Cardiac muscle cell (in vitro differentiated cells and primary cell): ENCODE measurements at places on chromosomes 7 and 10. TPM values are rescaled to one million over a fixed set of nuclear protein-coding genes. Genes with fewer than 3 reads are reported as not detected.
A peak's percentile ranks its signal among the peaks of the same experiment; 100 is the strongest.

SPDYE8 gene
- not detected in 2 replicates for total RNA-seq

FBXO24 gene
- total RNA-seq: 0.78 and 1.9 TPM in 2 replicates

RPP30 gene
- total RNA-seq: 23.6 and 26.7 TPM in 2 replicates

SGCE gene
- total RNA-seq: 48.8 and 58.8 TPM in 2 replicates

EFCAB10 gene
- not detected in 2 replicates for total RNA-seq

IRF5 gene
- total RNA-seq: not detected in 2 replicates

CNPY1 gene
- 0.15 TPM in 1 of 2 replicates, not detected in the other for total RNA-seq

DNA sequence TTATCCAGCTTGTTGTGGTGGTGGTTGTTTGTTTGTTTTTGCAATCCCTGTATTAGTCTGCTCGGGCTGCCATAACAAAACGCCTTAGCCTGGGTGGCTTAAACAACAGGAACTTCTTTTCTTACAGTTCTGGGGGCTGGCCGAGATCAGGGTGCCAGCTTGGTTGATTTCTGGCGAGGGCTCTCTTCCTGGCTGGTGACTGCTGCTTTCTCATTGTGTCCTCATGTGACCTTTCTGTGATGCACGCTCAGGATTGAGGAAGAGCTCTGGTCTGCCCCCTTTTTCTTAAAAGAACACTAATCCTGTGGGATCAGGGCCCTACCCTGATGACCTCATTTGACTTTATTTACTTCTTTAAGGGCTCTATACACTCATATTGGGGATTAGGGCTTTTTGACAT is 107.1 kb upstream of the NRP1 start:
- H3K4me1 ChIP-seq: no peaks in the 10 kb centered on the region
- H3K4me3 ChIP-seq: no peak overlapping the region
- no peak overlapping the region for H3K27ac ChIP-seq
- H3K36me3 ChIP-seq: no peaks in the 10 kb centered on the region
- H3K27me3 ChIP-seq: no peaks in the 10 kb centered on the region
- peak; percentile 16 for DNase-seq

GRCh38 chr7:6340241-6340640 is 67.8 kb upstream of the CYTH3 start:
- no peaks in the 10 kb centered on the region for H3K36me3 ChIP-seq
- DNase-seq: no peak
- no peaks in the 10 kb centered on the region for H3K27me3 ChIP-seq

DNA sequence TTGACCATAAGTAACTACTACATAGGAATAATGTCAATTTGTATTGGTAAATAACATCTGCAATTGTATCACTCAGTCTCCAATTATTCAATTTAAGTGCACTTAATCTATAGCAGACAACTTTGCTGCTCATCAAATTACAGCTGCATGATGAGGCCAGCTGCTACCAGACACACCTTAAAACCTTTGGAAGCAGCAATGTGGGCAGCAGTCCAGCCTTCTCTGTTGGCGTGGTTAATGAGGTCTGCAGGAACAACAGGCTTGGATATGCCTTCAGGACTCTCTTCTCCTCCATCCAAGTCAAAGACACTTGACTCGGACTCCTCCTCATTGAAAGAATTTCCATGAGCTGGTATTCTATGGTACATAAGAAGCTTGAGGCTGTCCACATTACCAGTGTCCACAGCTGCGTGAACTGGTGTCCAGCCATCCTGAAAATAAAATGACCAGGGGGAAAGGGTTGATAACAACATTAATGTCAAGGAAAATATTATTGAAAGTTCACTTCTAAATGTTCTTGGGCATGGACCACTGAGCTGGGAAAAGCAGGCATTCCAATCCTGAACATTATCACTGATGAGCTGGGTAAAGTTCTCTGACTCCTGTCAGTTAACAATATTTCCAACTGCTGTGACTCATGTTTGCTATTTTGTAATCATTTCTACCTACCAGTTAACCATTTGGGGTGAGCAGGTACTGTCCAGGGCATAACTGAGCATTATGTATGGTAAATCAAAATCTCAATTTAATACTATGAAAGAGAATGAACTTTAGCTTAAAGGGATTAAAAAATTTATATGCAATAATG is 95.7 kb downstream of the CTTNBP2 start:
- DNase-seq: no peak
- H3K36me3 ChIP-seq: peaks cover 16% of the 10 kb centered on the region
- no peak overlapping the region for H3K27ac ChIP-seq

DNA sequence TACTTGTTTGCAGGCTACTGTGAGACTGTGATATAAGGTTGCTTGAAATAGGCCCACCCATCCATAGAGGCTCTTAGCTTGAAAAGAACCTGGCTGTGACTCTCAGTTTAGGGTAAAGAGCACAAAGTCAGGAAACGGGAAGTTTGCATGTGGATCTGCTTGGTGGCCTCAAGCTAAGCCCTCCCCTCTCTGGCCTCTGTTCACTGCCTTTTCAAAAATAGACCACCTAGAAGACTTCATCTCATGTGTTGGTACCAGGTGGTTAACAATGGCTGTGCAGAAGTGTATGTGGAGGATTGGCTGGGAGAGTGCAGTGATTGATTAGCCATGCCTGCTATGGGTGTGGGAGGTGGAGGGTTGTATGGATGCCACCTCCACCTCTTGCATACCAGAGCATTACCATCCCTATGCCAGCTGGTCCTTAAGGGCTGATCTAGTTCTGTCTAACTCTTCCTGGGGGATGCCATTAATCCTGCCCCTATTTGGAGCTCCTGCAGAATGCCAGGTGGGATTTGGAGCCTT is 122.0 kb downstream of the ZMIZ1 start:
- H3K27ac ChIP-seq: no peak overlapping the region
- no peak for DNase-seq
- peaks cover 3% of the 10 kb centered on the region for H3K36me3 ChIP-seq
- H3K4me1 ChIP-seq: peaks cover 51% of the 10 kb centered on the region
- H3K27me3 ChIP-seq: no peaks in the 10 kb centered on the region

DNA sequence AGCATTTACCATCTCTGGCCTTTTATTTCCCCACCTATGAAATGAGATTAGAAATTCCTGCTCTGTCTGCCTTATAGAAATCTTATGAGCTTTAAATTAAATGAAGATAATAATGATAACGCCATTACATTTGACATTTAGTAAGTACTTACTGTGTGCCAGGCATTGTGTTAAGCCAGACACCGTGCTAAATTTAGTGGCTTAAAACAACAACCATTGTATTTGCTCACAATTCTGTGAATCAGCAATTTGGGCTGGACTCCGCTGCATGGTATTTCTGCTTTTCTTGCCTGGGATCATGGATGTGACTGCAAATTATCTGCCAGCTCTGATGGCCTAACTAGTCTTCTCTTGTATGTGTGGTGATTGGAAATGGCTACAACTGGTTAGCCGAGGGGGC is 56.4 kb upstream of the CCDC6 start:
- no peaks in the 10 kb centered on the region for H3K4me1 ChIP-seq
- no peak overlapping the region for H3K4me3 ChIP-seq
- no peaks in the 10 kb centered on the region for H3K27me3 ChIP-seq
- H3K27ac ChIP-seq: no peak overlapping the region

DNA sequence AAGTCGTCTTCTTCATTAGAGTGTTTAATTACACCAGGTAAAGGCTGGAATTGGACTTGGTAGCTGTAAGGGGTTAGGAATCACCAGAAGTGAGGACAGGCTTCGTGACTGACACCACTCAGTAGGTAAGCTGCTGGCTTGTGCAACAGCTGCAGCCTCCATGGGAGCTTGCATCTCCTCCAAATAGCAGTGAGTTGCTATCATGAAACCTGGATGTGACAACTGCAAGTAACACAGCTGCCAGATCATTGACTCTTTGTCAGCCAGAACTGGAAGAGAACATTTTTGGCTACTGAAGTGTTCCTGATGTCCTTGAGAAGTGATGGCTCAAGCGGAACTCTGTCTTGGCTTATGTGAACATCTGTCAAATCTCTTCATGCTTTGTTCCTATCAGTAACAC is 64.1 kb upstream of the MSRB2 start:
- no peaks in the 10 kb centered on the region for H3K36me3 ChIP-seq
- no peaks in the 10 kb centered on the region for H3K4me1 ChIP-seq
- H3K4me3 ChIP-seq: no peak overlapping the region
- peak; percentile 27 for DNase-seq

DNA sequence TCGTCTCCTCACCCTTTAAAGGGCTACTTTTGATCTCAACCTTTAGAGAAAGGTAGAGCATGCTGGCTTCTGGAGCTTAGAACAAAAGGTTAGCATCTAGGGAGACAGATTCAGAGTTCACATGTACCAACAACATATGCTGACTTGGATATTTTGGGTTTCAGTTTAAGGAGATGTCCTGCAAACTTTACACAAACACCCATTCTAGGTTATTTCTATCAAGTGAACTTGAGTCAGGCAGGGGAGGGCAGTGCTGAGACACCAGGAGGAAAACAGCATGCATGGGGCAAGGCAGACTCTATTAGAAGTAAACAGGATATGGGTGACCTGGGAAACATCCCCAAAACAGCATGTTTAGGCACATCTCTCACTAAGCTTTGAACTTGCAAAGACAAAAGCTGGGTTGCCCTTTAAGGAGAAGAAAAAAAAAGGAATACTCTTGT is 43.8 kb downstream of the ARL4A start:
- no peaks in the 10 kb centered on the region for H3K4me1 ChIP-seq
- no peak for DNase-seq
- no peaks in the 10 kb centered on the region for H3K36me3 ChIP-seq
- H3K27me3 ChIP-seq: no peaks in the 10 kb centered on the region
- H3K27ac ChIP-seq: no peak overlapping the region
- H3K4me3 ChIP-seq: no peak overlapping the region

DNA sequence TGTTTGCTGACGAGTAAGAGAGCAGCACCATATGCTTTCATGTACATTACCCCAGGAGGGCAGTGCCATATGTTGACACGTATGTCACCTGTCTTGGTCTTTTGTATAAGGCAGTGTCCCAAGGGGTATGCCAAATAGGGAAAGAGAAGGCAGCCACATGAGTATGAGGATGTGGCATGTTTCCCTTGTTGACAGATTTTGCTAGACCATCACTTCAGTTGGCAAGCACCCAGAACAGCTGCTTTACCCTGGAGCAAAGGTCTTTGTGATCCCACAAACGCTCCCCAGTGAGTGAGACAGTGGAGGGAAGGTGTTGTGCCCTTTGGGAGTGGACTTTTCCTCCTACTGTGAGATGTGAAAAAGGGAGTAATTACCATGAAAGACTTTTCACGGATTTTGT is 350.1 kb downstream of the ETV1 start:
- no peaks in the 10 kb centered on the region for H3K4me1 ChIP-seq
- no peak for DNase-seq
- H3K36me3 ChIP-seq: no peaks in the 10 kb centered on the region
- H3K4me3 ChIP-seq: no peak overlapping the region

- no peaks in the 10 kb centered on the region for H3K4me1 ChIP-seq
- no peak for DNase-seq
- no peaks in the 10 kb centered on the region for H3K36me3 ChIP-seq
- no peak overlapping the region for H3K4me3 ChIP-seq
Measured at GRCh38 chr7:144032985-144033709, 15.6 kb upstream of the OR2A5 start.

- H3K36me3 ChIP-seq: peaks cover 3% of the 10 kb centered on the region
- no peak overlapping the region for H3K27ac ChIP-seq
- DNase-seq: no peak
- H3K27me3 ChIP-seq: no peaks in the 10 kb centered on the region
- no peak overlapping the region for H3K4me3 ChIP-seq
Measured at GRCh38 chr7:45033931-45034290, 33.9 kb downstream of the CCM2 start.

- H3K4me3 ChIP-seq: no peak overlapping the region
- no peaks in the 10 kb centered on the region for H3K4me1 ChIP-seq
- H3K27ac ChIP-seq: no peak overlapping the region
- no peaks in the 10 kb centered on the region for H3K27me3 ChIP-seq
- H3K36me3 ChIP-seq: no peaks in the 10 kb centered on the region
Measured at GRCh38 chr10:17003151-17003550, 126.5 kb downstream of the CUBN start.

- no peak overlapping the region for H3K4me3 ChIP-seq
- H3K27ac ChIP-seq: no peak overlapping the region
- no peaks in the 10 kb centered on the region for H3K4me1 ChIP-seq
- no peak for DNase-seq
- no peaks in the 10 kb centered on the region for H3K36me3 ChIP-seq
- H3K27me3 ChIP-seq: no peaks in the 10 kb centered on the region
Measured at GRCh38 chr7:78985509-78985908, 468.0 kb downstream of the MAGI2 start.
